ENCODE measurements at places on chromosomes 16 and 17.

DNA sequence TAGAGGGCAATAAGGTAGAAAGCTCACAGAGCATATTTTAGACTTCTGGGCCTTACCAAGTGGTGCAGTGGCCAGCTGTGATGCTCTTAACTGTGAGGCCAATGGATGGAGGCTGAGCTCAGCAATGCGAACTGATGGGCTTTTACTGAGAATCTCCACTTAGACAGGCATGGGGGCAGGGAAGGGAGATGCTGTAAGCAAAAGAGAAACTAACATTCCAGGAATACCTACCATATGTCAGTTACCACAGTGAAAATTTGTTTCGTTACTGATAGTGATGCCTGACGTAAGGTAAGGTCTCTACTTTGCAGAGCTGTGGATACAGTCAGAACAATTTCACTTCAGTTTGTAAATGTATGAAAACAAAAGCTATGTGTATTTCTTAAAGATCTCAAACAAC, 250.6 kb upstream of the ZFHX3 start:
- DNase-seq, result peak; percentile 79

GRCh38 chr17:4843321-4844000, 10.3 kb downstream of the MINK1 start:
- DNase-seq, result no peak

DNA sequence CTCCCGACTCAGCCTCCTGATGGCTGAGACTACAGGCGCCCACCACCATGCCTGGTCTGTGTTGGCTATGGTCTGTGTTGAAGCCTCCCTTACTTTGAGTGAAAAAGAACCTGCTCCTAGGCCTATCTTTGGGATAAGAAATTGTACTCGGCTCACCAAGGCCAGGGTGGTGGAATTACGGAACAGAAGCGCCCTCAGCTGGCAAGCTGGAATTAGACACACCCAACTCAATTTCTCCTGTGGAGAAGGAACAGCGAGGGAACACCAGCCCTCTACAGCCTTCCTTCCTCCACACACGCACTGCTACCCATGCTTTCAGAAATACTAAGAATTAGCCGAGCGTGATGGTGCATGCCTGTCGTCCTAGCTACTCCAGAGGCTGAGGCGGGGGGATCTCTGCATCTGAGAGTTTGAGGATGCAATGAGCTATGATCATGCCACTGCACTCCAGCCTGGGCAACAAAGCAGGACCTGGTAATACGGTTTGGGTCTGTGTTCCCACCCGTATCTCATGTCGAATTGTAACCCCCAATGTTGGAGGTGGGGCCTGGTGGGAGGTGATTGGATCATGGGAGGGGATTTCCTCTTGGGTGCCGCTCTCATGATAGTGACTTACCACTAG, 40.1 kb upstream of the RBBP6 start:
- DNase-seq, result peak; percentile 57

DNA sequence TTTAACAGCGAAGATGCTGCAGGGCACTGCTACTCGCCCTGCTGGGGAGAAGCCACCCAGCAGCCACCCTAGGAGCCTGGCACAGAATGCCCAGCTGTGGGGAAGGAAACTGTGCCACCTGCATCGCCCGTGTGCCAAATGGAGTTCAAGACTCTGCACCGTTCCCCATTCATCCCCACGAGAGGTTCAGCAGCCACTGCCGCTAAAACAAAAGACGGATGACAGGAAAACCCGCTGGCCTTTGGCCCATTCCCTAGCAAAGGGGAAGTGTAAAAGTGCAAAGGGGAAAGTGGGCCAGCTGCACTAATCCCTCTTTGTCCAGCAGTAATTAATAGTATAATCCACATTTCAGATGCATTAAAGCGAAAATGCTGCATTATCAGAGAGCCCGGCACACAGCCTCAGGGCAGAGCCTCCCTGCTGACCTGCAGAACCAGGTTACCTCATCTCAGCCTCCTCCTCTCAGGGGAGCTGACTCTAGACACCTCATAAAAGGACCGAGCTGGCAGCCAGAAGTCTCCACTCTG, 37.7 kb downstream of the ZFHX3 start:
- no peak for DNase-seq

GRCh38 chr17:80361495-80362220, 53.3 kb upstream of the ENDOV start:
- DNase-seq, result peak; percentile 16

DNA sequence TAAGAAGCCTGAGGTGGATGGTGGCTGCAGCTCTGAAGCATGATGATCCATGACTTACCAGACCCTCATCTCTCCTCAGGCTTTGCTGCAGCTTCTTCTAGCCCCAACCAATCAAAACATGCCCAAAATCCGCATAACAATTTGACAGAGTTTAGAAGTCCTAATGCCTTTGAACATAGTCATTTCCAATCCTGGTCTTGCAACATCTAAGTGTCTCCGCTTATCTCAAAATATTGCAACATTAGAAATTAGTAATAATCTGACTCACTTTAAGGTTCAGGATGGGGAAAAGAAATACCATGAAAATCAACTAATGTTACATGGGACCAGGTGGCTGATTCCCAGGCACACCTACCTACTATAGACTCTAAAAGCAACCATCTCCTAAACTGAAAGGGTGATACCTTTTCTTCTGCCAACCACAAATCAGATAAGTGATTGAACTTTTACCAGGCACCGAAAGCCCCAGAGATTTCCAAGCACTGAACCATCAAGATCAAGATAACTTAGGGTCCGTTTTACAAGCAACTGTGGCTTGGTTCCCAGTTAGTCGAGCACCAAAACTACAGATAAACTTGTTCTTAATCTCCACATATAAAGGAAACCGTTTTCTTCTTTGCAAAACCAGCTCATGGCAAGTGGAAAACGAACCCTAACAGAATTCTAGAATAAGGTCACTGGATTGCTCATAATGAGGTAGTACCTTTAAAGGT, 14.0 kb downstream of the ERN1 start:
- DNase-seq, result peak; percentile 89
